Fibroblast of skin of right quadriceps (primary cell): ENCODE measurements at places on chromosomes 7 and 10.

- peak; percentile 88 for DNase-seq
Measured at GRCh38 chr7:84251277-84251781, 56.7 kb upstream of the SEMA3A start.

DNA sequence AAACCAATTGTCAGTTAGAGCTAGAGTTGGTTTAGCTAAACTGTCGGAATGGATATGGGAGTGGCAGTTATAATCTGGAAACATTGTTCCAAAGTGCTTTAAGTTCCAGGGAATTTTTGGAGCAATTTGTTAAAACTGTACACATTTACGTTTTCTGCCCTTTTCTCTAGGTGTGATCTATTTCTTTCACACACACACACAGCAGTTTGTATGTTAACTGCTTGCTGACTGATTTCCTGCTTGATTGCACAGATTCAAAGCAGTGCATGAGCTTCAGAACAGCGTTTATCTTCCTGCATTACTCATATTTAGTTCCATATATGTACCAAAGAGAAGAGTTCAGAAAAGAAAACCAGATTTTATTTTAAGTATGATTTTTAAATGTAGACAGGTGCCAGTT, 57.9 kb downstream of the MGMT start:
- peak; percentile 3 for DNase-seq

- no peak for DNase-seq
Measured at GRCh38 chr10:104450954-104451353, 97.3 kb downstream of the CFAP58 start.

DNA sequence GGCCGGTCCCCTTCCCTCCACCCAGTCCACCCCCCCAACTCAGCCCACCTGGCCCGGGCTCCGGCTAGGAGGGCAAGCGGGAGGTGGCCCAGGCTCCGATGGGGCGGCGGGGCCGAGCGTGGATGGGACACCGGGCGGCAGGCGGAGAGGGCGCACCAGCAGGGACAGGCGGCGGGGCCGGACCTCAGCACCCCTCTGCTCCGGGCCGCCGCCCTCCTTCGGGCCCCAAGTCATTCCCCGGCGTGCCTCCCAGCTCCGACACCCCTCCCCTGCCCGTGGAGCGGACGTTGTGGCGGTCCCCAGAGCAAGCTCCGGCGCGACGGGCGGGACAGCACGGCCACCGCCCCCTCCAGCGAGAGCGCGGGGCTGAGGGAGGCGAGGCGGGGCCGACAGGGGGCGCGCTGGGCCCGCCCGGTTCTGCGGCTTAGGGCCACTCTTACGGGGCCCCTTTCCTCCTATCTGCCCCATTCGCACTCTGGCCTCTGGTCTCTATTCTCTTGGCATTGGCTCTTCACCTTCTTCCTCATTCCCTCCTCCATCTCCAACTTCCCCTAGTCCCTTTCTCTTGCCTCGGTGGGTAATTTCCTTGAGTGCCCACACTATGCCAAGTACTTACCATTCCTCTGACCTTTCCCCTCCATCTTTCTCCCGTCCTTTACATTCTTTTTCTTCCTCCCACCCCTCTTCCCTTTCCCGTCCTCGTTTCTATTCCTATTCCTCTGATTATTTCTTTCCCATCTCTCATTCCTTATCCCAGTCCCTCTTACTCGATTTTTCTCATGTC, 701 bp upstream of the GBX1 start:
- no peak for DNase-seq

DNA sequence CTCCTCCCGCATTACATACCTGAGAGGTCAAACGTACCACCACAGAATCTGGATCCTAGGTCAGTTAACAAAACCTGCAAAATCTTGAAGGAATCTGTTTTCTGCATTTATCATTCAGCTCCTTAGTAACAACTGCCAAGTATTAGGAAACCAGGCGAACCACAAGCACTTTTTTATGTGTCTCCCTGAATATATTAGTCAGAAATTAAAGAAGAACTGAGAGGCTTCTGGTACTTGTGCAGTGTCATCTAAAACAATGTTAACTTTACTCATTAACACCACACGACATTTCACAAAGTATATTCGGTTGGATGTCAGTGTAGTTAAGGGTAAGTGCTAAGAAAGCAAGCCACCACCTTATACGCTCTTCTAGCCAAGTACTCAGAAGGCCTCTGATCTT, 2.5 kb downstream of the CCDC6 start:
- DNase-seq, result peak; percentile 27

- DNase-seq, result no peak
Measured at GRCh38 chr7:25759748-25760147, 392.2 kb upstream of the NFE2L3 start.

GRCh38 chr7:46291050-46291438, 370.0 kb upstream of the IGFBP3 start:
- peak; percentile 73 for DNase-seq

- no peak for DNase-seq
Measured at GRCh38 chr10:29733323-29733722, 98.6 kb upstream of the SVIL start.

DNA sequence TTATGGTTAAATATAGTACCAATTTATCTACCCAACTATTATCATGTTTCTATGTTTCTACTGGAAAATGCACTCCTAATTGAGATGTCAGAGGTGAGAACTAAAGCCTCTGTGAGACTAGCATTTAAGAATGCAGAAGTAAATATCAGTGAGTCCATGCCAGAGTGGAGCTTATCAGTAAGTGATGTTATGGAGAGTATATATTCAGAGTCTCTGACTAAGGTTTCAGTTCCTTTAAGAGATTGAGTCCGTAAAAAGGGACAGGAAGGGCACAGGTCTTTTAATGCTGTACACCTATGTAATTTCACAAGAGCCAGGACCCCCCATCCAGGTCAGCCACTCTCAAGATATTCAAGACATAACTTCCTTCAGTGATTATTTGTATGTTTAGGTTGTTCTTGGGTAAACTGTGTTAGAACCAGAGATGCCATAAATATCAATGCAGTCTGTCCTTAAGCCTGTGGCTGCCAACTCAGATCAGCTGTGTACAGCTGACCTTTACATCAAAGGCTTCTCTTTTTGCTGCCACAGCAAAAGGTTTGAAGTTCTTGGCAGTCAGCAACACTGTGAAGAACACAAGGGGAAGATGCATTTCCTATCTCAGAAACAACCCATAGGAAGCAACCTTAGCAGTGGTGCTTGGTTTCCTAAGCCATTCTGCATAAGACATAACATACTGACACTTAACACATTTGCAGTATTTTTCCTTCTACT, 244.8 kb downstream of the BICC1 start:
- DNase-seq, result no peak

GRCh38 chr10:107889105-107889504, 724.6 kb upstream of the SORCS1 start:
- DNase-seq, result no peak

DNA sequence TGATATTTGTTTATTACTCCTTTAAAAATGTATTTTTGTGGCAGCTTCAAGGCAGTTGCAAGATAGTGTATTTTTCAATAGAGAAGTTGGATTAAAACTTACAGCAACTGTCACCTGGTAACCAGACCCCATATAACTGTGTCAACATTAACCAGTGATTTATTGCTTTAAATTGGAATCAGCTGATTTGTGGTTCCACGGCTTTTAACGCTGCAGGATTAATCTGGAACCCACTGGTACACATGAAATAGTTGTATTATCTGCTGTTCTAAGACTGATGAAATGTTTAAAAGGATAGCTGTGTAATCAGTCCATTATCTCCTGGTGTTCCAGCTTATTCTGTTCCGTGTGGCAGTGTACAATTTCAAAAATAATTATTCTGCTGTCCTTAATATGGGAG, 180.2 kb downstream of the CELF2 start:
- peak; percentile 45 for DNase-seq

DNA sequence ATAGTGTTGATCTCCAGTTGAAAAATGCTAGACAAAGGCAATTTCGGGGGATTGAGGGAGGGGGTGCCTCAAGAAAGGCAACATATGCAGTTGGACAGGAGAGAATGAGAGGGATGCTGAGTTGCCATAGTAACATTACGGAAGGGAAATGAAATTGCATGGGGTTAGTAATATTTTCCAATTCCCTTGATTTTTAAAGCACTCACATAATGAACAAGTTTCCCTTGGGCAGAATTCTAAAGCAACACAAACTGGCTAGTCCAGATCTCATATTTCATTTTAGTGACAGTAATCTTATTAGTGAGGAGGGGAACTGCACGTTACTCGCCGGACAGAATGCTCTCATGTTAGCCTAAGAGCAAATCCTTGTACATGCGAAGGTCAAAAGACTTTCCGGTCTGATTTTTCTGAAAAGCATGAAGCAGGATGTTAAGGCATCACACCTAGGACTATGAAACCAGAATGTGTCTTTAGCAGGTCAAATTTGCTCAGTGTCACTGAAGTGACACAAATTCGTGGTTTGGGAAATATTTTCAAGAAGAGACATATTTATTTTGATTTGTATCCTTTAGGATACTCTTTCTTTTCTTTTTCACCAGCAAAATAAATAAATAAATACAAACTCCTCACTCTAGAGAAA, 165.5 kb downstream of the ANK3 start:
- no peak for DNase-seq

DNA sequence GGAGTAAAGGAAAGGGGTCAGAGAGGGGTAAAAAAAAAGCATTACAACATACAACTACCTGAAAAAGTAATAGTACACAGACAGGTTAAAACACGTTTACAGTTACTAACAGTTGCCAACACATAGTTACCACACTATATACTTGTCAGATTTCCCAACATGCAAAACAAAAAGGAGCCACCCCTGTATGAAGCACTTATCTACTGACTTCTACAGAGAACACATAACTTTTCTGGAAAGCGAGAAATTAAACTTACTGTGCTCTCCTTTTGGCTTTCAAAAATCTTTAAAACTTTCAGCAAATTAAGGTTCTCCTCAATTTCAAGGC, 2.1 kb downstream of the ABI1 start:
- no peak for DNase-seq

GRCh38 chr7:105691680-105692564, 110.6 kb upstream of the EFCAB10 start:
- DNase-seq, result peak; percentile 52

DNA sequence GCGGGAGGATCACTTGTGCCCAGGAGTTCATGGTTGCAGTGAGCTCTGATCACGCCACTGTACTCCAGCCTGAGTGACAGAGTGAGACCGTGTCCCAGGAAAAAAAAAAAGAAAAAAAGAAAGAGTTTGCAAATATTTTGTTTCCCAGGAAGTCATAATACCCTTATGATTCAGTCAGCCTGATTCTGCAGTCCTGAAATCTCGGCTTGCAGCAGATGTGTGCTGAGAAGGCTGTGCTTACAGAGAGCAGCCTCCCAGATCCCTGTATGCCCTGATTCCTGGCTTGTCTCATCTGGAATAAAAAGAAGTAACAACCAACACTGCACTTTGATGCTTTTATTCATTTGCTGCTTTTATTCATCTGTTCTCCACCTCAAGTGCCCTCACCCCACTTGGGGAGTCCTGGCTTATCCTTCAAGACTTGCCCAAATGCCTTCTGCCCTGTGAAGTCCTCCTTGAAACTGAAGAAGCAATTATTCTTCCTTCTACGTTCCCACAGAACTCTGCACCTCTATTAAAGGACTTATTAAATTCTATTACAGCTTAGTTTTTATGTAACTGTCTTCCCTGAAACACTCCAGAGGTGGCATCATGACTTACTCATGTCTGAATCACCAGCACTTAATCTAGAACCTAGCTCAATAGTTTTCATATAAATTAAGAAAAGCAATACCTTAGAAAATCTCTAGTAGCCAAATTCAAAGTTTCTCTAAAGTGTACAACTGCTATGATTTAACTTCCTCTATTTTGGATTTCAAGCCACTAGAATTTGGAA, 27.7 kb upstream of the BPGM start:
- DNase-seq, result peak; percentile 47

- no peak for DNase-seq
Measured at GRCh38 chr10:118324140-118324539, 18.0 kb downstream of the FAM204A start.

DNA sequence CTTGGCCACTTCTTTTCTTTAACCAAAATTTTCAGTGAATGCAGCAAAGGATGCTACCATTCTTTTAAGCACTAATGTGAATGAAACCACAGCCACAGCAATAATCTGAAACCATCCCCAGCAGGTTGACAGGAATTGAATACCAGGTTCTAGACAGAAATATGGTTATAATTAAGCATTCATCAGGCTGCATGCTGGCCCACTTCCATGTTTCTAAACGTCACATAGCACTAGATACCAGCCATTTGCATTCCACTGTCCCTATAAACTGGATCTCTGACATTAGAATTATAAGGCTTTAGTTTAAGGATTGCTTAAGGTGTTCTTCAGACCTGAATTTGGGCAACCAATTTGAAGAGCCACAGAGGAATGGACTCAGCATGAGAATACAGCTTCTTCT, 340.8 kb upstream of the KLF6 start:
- peak; percentile 55 for DNase-seq

GRCh38 chr7:47191876-47192291, 390.0 kb downstream of the TNS3 start:
- no peak for DNase-seq

DNA sequence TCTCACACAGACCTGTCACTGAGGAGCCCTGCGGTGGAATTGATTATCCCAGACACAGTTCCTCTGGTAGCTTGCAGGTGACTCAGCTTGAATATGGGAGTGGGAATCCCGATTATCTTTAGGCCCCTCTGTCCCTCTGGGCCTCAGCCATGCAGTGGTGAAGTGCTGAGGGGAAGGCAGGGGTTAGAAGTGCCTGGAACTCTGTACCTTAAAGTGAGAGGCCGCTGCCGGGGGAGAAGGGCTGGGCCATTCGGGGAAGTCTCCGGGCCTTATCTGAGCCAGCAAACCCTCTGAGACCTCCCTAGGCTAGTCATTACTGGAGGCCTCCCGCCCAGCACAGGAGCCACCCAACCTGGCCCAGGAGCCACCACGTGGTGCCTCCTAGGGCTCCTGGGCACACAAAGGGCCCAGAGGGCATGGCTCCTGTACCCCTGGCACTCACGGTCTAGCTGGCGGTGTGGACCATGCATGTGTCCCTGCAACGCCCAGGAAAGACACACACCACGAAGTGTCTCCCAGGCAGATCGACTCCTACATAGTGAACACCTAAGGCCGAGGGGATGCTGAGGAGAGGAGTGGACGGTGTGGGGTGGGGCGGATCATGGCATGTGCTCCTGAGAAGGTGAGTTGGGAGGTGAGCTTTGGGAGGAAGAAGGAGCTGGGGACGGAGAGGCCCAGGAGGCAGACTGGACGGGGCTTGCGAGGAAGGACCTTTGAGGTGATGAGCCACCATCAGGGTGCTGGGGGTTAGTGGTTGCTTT, 56.2 kb downstream of the HK1 start:
- DNase-seq, result no peak
